Left forelimb (tissue), 1 donor: ENCODE measurements at places on chromosomes 6 and 20.

GRCh38 chr6:111730864-111731263, 125.2 kb upstream of the TRAF3IP2 start:
- DNase-seq, result no peak

GRCh38 chr6:53437557-53438202, 88.9 kb upstream of the ELOVL5 start:
- no peak for DNase-seq

- DNase-seq, result no peak
Observed at GRCh38 chr6:149895048-149895590, 2.8 kb downstream of the RAET1E start.

- no peak for DNase-seq
Observed at GRCh38 chr6:130303431-130303830, 62.4 kb upstream of the TMEM200A start.

DNA sequence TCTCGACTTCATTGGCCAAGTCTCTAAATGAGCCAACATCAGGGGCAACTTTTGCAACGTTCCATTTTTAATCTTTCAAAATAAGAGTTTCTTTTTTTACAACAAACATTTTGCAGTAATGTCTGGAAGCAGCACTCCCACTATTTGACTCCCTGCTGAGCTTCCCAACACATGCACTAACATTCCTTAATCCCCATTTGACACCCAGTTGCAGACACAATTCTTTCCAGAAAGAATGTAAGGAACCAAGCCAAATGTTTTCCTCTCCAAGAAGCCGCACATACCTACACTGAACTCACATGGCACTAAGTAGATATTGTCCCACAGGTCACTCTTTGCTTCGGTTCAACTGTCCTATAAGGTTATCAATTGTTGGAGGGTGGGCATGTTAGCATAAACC, 165.6 kb downstream of the GRM1 start:
- no peak for DNase-seq
